Right cardiac atrium (tissue), 5 donors: ENCODE measurements at places on chromosomes 11 and 22.
A peak's percentile ranks its signal among the peaks of the same experiment; 100 is the strongest.

DNA sequence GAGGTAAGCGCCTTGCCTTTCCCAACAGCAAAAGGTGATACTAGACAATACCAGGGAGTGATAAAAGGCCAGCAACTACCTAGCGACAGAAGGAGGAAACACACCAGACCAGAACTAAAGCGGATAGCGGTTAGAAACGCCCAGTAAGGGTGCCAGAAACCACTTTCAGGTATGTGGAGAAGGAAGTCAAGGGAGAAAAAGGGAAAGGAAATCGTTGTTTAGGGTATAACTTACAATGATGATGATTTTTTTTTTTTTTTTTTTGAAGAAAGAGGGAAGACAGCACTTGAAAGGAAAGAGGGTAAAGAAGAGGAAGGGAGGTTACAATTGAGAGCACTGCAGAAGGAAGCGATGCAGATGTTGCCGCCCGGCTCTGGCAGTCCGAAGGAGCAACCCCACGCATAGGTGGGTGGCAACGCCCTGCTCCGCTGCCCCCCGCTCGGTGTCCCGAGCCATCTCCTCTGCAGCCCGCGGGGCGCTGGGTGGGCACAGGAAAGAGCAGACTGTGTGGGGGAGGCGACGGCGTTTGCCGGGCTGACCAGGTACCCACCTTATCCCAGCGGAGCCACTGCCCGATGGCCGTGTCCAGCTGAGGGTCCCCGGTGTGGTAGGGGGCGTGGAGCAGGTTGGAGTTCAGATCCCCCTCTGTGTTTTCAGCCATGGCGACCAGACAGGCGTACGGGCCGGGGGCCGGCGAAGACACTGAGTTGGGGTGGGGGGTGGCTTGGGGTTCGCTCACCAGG is 561 bp downstream of the PGM2L1 start:
- peak; percentile 74 for DNase-seq

DNA sequence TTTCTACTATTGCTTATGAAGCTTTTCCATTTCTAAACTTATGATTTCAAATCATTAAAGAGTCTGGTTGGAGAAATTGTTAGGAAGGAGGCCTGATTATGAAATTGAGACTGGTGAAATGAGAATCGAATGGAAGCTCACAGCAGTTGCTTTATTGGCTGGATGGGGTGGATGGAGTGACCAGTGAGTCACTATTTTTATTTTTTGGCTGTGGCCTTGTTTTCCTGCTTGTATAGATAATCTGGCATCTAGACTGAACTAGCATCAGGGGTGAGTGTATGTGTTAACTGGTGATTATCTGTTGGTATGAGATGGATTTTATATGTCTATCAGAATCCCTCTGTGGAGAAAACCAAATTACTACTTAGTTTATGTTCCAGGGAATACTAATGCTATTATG is 36.2 kb downstream of the UVRAG start:
- DNase-seq: no peak

GRCh38 chr22:44398856-44399837 is 86.4 kb upstream of the SHISAL1 start:
- DNase-seq: peak; percentile 69

DNA sequence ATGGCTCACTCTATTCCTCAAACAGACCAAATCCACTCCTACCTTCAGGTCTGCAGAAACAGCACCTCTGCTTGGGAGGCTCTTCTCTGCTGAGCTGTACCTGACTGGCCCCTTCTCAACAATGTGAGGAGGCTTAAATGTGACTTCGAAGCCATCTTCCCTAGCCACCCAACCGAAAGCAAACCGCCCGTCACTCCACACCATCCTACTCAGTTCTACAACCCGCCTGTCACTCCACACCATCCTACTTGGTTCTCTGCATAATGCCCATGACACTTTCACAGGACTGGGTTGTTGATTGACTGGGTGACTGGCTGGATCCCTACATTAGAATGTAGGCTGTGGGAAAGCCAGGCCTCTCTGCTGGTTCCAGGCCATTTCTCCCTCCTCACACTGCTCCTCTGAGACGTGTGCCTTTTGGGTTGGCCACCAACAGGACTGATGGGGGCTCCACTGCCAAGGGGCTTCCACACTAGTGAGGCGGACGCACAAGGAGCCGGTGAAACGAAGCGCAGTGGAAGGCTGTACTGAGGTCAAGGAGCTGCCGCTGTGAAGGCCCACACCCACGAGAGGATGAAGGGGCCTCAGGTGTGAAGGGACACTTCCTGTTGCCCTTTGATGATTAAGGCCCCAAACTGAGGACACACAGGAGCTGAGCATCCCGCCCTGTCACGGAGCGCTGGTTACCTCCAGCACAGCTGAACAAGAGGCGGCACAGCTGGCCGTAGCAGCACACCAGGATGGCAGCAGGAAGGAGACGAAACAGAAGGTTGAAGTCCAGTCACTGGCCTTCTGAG is 47.5 kb upstream of the SPATA19 start:
- no peak for DNase-seq

GRCh38 chr11:68116126-68116525 is 5.1 kb downstream of the CHKA start:
- DNase-seq: no peak

GRCh38 chr11:23653071-23653675 is 792.9 kb upstream of the CCDC179 start:
- peak; percentile 34 for DNase-seq

DNA sequence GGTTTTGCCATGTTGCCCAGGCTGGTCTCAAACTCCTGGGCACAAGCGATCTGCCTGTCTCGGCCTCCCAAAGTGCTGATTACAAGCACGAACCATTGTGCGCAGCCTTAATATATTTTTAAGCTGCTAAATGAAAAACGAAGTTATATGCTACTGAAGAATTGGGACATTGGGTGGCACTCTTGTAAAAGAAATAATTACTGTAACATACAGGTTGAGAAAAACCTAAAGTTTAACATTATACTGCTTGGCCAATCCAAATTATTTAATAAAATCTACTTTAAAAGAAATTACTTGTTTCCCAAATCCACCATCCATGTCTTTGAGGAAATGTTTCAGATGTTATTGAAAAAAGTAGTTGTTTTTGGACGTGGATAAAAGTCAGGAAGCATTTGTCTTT is 37.9 kb upstream of the ARHGAP32 start:
- DNase-seq: no peak

- no peak for DNase-seq
Measured at GRCh38 chr11:74319139-74319816, 7.8 kb upstream of the P4HA3 start.

- no peak for DNase-seq
Measured at GRCh38 chr11:134696455-134696854, 284.4 kb upstream of the B3GAT1 start.

DNA sequence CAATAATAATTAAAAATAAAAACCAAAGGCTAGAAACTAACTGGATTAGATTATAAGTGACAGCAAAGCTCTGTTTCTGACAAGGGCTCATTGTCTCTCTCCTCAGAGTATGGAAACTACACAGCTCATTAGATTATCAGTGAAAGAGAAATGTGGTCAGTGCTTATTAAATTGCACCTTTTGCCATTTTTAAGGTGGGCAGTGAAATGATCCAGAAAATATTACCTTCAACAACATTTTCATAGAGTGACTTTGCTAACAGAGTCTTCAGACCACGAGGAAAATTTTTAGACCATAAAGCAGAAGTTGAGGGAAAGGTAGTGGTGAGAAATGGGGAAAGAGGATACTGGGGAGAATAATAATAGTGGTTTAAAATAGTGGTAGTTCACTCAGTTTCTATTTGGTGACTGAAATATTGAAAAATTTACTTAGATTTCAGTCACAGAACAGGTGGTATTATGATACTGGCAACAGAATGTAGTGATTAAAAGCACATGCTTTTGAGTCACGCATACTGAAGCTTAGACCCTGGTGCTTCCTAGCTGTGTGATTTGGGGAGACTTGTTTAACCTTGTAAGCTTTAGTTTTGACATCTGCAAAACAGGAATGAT is 684.0 kb upstream of the CCDC90B start:
- DNase-seq: no peak

DNA sequence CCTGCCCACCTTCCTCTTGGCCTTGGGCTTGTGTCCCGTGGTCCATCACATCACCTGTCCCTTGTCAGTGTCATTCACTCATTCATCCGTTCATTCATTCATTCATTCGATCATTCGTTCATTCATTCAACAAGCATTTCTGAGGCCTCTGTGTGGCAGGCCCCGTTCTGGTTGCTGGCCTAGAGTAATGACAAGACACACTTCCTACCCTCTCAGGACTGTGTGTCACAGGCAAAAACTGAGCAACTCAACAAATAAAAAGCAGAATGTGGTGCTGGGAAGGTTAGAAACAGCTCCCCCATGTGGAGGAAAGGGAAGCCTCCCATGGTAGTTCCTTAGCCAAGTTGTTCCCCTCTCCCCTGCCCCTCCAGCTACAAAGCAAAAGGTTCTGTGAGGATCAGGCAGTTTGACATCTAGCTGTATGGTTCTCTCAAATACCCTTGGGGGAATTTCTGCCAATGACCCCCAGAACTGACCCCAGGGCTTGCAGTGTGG is 1.6 kb upstream of the OMP start:
- no peak for DNase-seq

GRCh38 chr11:70397983-70398833 is at the start of gene CTTN:
CTTN (plus strand) TSS chr11:70398529; CDS start chr11:70407298, 8,769 bp downstream.
- DNase-seq: peak; percentile 90

DNA sequence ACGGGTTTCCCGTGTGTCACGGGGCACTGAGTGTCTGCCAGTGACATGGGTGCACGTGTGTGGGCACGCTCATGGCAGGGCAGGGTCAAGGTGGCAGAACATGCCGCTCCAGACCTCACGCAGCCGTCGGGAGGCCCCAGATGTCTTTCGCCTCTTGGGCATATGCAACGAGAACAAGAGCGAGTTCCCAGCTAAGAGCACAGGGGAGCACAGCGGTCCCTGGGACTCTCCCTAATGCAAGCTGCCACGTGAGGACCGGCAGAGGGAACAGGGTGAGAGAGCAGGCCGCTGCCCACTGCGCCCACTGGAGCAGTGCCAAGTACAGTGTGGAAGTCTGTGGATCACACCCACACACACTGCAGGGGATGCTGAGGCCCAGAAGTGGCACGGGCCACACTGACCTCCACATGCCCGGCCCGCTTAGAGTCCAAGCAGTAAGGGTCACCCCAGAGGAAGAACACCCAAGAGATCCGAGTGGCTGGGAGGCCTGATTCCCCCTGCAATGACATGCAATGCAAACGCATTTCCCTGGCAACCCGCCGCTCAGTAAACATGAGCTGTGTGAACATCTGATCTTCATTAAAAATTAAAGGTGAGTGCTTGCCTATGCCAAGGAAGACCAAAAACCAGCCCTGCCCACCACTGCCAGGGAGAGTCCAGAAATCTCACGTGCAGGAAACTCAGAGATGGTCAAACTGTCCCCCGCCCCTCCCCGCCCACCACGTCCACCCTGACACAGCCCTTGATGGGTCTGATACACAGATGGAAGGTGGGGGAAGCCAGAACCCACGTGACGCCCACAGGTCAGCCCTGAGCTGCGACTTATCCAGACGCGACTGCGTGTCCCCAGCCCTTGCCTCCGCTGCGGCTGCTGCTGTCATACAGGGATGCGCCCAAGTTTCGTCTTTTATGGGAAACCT is 11.7 kb downstream of the CERK start:
- DNase-seq: peak; percentile 72

DNA sequence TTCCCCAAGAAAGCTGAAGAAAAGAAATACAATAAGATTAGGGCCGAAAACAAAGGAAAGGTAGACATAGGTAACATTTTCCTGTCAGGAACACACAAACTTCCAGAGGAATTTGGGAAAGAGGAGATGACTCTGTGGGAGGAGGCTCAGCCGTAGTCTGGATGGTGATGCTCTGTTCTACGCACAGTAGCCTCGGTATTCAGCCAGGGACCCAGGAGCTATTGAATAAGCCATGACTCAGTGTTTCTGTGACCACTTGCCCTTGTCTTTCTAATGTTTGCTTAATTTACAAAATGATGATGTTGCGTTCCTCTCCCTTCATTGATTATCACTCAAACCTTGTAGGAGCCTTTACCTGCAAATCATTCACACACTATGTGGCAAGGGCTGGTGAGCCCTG is 745.0 kb downstream of the NTM start:
- DNase-seq: no peak

- no peak for DNase-seq
Measured at GRCh38 chr11:2817431-2817830, 68.1 kb downstream of the CDKN1C start.

DNA sequence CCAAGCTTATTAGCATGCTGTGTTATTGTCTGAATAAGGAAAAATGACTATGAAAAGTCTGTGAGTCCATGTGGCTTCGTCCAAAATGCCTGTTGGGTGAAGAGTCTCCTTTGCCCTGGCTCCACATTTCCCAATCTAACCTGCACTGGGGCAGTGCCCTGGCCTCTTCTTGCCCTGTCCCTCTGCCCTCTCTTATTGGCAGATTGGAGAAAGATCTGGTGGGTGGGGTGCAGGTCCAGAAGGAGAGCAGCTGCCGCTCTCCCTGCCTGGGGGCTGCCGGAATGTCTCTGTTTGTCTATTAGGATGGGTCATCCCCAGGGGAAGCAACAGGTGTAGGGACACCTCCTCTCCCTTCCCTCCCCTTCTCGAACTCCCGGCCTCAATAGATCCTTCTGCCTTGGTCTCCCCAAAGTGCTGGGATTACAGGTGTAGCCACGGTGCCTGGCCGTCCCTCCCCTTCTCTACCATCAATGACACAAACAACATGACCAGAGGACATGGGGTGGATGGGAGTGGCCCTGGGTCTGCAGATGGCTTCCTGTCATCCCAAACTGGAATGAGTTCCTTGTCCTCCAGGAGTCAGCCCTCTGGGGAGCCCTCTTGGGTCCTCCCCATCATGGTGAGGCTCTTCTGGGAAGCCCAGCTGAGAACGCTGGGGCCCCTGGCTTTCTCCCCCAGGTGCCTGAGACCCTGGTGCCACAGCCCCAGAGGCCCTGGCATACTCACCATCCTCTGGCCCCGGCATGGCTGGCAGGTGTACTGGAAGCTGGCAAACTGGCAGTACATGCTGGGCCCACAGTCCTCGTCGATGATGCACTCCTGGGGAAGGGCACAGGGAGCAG is 40.5 kb downstream of the DKK3 start:
- no peak for DNase-seq

GRCh38 chr11:72984453-72985077 is 157.6 kb downstream of the FCHSD2 start:
- DNase-seq: no peak
